T-helper 17 cell (primary cell): ENCODE measurements at places on chromosomes 4 and X.

- no peak for DNase-seq
These were observed 75.9 kb upstream of the LSM6 start for GRCh38 chr4:146099585-146099984.

DNA sequence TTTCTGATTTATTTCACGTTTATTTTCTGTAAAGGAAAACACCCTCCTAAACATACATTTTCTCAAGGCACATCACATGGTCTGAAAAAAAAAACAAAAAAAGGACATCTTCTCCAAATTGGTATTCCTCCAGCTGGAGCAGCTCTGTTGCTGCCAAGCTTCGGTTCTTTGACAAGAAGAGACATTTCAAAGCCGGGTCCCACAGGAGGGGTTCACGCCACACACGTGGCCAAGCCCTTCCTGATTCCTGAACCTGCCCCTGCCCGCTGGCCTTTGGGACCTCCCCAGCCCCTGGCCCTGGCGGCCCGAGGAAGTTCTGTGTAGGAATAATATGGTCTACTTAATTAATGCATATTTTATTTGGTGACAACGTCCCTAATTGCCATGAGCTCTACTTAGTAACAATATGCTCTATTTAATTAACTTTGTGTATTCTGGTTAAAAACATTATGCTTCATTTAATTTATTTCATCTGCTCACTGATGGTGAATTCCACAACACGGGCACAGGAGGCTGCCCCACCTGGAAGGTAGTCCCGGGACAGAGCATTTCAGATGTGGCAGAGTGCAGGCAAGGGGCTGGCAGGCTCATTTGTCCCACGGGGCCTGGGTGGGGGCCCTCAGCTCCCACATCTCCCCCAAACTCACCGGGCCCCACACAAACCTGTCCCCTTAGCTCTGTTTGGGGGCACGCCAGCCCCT is 5.4 kb upstream of the RGS12 start:
- no peak for DNase-seq

DNA sequence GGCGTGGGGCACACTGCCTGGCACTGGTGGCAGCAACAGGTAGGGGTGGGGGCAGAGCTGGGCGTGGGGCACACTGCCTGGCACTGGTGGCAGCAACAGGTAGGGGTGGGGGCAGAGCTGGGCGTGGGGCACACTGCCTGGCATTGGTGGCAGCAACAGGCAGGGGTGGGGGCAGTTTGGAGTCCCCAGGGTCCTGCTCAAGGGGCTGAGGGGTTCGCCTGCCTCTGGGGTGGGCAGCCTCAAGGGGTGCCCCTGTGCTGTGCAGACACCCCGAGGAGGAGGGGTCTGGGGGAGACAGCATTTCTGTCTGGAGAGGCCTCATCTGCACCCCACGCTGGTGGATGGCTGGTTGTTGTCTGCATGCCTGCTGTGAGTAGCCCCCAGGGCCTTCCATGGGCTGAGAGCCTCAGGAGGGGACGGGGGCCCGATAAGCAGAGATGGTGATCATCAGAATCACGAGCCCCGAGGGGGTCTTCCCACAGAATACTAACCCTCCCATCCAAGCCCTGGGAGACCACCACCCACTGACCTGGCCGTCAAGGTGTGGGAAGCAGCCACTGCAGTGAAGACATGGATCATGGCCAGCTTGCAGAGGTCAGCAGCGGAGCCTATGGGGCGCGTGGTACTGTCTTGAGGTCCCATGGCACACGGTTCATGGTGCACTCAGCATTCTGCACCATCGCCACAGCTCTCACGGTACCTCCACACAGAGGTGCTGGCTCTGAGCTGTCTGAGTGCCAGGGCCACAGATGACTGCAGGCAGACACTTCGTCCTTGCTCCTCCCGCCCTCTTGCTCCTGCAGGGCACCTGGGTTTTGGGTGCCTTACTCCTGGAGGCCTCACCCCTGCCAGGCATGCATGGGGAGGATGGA is 21.5 kb downstream of the NAT8L start:
- no peak for DNase-seq

DNA sequence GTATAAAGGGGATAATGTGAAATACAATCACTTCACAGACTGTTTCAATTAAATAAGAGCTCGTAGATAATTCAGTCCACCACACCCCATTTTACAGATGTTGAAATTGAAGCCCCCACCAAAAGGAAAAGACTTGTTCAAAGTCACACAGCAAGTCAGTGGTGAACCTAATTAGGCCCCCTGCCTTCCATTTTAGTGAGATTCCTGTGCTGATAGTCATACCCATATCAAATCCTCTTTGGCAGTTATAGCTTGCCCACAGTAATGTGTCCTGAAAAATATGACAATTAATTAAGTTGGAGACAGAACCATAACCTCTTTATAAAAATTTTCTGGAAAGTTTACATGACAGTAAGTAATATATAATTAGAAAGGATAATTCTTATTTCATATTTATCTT is 58.0 kb downstream of the AR start:
- DNase-seq, result no peak
